Diencephalon (tissue), 1 donor: ENCODE measurements at places on chromosomes 7 and 10. TPM values are rescaled to one million over a fixed set of nuclear protein-coding genes. Genes with fewer than 3 reads are reported as not detected.

Gene SGCE
- 98.3 TPM for total RNA-seq

Gene TRIM74
- 0.69 TPM for total RNA-seq

Gene URGCP
- total RNA-seq = 34.8 TPM

Gene PDZD7
- 7.2 TPM for total RNA-seq

Gene PSD
- total RNA-seq = 108 TPM

Gene CELF2
- total RNA-seq = 102 TPM

Gene TSPAN33
- total RNA-seq = 14.5 TPM

Gene EPO
- total RNA-seq = not detected

Gene CALCR
- total RNA-seq = 5.1 TPM
